Activated CD4-positive, alpha-beta T cell treated with anti-CD3 and anti-CD28 coated beads, Interleukin-2, amount 10 ng/mL, durations not matched to agents 24 days and 14 days (primary cell): ENCODE measurements at places on chromosomes 13 and 19.
A peak's percentile ranks its signal among the peaks of the same experiment; 100 is the strongest.

DNA sequence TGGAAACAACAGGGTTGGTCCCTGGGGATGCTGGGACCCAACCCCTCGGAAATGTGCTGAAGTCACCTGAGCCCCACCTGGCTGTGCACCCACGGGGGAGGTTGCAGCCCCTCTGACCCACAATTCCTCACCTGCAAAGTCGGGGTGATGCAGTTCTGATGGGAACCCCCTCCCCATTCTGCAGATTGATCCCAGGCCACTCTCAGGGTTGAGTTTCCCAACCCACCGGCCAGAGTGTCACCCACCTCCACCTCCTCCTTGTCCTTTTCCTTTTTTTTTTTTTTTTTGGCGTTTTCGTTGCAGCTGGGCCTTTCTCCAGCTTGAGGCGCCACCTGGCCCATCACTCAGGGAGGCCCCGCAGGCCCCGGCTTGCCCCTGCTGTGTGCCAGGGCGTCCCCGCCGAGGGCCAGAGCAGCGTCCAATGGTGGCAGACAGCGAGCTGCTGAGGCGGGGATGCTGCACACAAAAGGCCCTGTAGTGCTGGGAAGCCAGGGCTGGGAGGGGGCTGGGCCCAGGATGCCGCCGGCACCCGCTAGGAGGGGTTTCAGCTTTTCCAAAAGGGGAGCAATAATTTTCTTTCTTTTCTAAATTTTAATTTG lies 4.6 kb downstream of the PIK3R2 start:
- no peak for DNase-seq

- no peak for DNase-seq
These were observed 55.9 kb upstream of the SERP2 start for GRCh38 chr13:44317752-44318151.

DNA sequence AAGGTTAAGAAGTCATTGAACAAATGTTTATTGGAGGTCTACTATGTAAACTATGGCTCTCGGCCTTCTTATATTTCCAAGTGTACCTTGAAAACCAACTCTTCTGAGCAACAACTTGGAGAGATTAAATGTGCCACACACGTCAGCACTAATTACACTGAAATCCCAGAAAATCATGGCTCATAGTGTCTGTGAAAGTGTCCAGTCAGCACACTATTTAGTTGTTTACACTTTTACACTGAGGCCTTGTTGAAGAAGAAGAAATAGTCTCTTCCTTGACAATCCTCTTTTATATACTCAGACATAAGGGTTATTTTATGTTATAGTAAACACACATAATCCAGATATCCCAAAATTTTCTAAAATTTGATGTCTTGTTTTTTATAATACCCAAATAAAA lies 30.9 kb upstream of the NBEA start:
- no peak for DNase-seq

- DNase-seq: no peak
These were observed 137.0 kb downstream of the STK24 start for GRCh38 chr13:98439896-98440295.

- DNase-seq: no peak
These were observed at the start of gene FBN3 for GRCh38 chr19:8149261-8150094. FBN3 (minus strand) TSS chr19:8149592; CDS start chr19:8147480, 2,112 bp downstream.

DNA sequence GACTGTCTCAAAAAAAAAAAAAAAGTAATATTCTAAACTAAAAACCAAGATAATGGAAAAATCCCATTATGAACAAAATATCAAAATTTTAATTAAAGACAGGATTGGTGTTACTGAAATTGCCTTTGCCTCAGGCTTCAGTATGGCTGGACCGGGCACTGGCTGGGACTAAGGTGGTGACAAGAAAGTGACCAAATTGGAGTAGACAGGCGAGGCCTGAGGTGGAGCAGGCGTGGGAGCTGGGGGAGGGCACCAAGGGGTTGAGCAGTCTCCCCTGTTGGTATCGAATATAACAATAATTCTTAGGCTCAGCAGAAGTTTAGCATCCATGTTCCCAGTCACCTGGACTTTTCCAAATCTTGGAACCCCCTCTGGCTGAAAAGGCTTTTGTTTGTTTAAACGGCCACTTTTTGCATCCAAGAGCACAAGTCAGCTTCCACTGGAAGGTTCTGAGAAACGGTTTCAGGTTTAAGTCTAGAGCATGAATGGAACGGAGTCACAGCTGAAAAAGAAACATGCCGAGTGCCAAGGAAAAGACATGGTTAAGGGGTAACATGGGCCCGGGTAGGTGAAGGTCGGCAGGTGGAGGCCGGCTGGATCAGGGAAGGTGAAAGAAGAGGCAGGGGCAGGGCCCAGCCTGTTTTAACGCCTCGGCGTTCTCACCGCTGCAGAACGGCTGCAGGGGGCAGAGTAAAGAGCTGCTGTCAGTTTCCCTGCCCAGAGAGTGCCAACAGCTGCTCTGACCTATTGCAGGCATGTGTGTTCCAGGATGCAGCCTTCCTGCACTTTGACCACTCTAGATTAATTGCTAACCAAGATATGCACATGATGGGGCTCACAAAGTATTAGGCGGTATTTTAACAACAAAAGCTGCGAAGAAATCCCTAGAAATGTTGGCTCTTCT lies 104.4 kb downstream of the TM9SF2 start:
- peak; percentile 84 for DNase-seq

GRCh38 chr13:39941911-39942551 lies 286.6 kb downstream of the COG6 start:
- no peak for DNase-seq

DNA sequence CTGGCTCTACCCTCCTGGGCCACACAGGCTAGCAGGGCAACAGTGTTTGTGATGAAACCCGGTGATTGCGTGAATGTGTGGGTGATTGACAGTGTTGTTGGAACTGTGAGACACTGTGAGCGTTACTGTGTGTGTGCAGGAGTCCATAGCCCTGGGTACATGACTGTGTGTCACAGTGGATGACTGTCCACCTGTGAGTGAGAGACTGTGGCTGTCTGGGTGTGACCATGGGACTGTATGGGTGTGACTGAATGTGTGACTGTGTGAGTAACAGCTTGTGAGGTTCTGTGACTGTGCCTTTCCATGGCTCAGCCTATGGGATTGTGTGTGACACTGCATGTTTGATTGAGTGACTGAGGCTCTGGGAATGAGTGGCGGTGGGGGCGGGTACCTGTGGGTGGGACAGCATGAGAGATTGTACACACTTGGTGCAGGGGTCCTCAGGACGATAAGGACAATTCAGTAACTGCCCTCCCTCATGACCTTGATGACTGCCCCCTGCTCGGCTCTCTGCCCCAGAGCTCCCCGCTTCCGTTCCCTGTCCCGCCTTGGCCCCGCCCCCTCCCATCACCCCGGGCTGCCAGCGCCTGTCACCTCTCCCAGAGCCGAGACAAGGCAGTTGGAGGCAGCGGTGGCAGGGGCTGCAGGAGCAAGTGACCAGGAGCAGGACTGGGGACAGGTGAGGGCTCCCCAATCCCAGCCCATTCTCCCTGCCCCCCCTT lies at the start of gene GIPR:
Gene GIPR, plus strand, starts transcription at position 602 of the 722 bp plus-strand sequence. CDS start 1,300 bp downstream, outside the sequence.
- DNase-seq: peak; percentile 84

GRCh38 chr19:32976223-32976805 lies 4.3 kb downstream of the FAAP24 start:
- peak; percentile 93 for DNase-seq

DNA sequence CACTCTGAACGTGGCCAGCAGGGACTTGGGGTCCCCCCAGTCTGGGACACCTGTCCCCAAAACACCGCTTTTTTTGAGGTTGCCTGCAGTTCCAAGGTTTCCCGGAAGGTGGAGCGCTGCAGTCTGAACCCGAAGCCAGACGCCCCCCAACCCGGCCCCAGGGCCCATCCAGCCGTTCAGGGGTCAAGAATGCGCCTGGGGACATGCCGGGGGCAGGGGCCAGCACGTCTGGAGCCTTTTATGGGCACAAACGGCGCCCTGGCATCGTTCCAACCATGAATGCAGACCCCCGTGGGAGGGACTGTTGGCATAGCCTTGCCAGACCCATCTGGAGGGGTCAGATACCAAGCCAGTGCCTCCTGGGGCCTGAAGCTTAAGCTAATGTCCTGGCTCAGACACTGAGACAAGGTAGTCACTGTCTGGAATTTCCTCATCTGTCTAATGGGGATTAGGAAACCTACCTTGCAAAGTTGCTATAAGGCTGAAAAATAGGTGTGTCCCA lies 6.9 kb downstream of the S1PR5 start:
- DNase-seq: peak; percentile 92

DNA sequence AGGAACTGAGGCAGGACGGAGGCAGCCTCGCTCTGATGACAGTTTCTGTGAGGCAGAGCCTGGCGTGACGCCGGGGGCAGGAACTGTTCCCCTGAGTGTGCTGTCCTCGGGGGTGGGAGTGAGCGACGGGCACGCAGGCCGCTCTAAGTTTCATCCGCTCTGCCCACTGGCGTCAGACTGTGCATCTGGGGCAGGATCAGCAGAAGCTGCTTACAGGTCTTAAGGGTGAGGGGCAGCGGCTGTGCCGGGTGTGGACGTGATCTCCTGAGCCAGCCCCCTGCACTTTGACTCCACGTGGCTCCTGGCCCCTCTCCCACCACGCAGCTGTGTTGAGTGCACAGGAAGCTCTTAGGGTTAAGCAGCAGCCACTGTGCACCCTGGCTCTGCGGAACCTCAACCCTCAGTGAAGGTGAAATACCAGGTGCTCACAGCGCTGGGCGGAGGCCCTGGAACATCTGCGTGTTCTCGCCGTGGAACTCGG lies 1.5 kb downstream of the GRK1 start:
- DNase-seq: no peak

DNA sequence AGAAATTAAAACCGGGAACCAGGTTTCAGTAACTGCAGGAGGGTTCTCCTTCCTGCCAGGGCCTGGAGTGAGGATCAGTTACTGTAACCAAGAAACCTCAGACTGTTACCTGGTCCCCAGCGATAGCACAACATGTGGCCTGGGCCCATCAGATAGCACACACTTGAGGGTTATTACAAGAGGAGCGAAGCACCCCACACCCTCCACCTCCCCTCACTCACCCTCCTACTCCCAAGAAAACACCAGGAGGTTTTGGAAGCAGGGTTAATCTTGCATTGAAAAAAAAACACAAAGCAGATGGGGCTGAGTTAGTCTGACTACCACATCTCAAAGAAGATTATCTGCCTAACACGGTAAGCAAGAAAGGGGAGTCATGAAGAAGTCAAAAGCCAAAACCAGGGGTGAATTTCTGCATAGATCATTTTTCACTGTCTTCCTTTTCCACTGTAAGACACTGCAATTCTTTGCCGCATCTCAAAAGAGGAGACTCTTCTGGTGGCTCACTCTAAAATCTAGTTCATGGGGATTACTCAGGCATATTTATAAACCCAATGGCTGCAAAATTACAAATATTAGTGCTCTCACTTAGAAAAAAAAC lies 75.9 kb upstream of the DOCK9 start:
- DNase-seq: peak; percentile 76

DNA sequence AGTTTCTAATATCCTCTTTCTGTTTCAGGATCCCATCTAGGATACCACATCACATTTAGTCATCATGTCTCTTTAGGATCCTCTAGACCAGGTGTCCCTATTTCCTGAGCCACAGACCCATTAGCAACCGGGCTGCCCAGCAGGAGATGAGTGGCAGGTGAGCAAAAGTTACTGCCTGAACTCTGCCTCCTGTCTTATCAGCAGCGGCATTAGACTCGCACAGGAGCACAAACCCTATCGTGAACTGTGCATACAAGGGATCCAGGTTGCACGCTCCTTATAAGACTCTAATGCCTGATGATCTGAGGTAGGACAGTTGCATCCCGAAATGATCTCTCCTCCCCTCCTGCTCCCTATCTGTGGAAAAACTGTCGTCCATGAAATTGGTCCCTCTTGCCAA lies 7.8 kb upstream of the CEBPG start:
- no peak for DNase-seq

GRCh38 chr13:64293923-64294322 lies 2878.3 kb upstream of the PCDH20 start:
- no peak for DNase-seq

- peak; percentile 81 for DNase-seq
These were observed 8.5 kb downstream of the MOB3A start for GRCh38 chr19:2087621-2088100.

DNA sequence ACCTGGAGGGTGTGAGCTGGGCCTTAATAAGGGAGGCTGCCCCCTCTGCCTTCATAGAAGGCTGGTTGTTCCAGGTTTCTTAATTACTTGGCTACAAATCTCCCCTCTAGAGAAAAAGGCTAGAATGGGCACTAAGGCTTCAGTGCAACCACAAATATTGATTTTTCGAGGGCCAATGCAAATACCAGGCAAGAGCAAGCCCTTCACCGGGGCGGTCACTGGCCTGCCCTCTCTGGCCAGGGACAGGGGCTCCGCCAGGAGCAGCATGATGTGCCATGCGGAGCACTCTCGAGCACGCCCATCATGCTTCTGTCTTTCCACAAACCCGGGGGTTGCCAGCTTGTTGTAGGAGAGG lies 127.8 kb upstream of the SPACA7 start:
- no peak for DNase-seq

GRCh38 chr13:113787694-113788093 lies 28.7 kb downstream of the TMEM255B start:
- DNase-seq: no peak

DNA sequence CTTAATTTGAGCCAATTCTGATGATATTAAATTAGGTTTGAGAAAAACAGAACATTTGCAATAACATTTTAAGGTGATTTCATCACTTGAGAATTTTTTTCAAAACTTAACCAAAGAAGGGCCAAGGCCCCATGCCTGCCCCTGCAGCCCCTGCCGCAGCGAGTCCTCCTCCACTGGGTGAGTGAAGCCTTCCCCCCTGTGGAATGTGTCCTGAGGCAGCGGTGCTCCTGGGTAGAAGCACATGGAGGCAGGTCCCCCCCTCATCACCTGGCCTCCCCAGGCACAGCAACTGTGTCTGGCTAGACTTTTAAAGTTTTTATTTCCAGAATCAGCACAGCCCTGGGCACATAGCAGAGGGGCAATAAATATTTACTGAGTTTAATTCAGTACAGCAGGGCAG lies 10.8 kb downstream of the SOX1 start:
- no peak for DNase-seq

DNA sequence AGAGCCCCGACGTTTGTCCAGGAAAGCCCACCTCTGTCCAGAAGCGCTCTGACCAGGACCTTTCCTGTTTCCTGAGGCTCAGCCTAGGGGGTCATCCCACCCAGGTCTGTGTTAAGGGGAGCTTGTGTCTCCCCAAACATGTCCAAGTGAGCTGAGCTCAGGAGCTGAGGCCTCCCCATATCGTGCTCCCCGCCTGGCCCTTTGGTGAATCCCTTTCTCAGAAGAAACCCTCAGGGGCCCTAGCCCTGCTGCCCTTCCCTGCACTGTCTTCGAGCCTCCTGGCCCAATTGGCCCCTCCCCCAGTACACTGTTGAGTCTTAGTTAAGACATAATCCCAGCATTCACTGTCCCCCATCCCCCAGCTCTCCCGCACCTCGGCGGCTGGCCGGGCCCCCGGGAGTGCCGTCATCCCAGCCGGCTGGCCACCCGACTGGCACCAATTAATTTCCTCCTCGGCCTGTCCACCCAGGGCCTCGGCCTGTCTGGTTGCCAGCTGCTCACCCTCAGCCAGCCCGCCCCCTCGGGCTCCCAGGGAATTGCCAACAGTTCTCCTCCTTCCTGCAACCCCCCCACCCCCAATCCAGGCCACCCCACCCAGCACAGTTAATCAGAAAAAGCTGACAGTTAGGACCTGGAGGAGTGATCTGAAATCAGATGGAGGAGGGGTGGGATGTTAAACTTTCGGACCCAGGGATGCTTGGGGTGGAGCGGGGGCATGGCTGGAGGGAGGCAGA lies 13.6 kb downstream of the IER2 start:
- peak; percentile 86 for DNase-seq

- DNase-seq: no peak
These were observed 105.3 kb downstream of the SPACA7 start for GRCh38 chr13:112481458-112481857.

- no peak for DNase-seq
These were observed 4.2 kb downstream of the CLIP3 start for GRCh38 chr19:36028313-36029041.

- no peak for DNase-seq
These were observed 69.8 kb upstream of the SCEL start for GRCh38 chr13:77465603-77466195.
